H4 (cell line): ENCODE measurements at places on chromosomes 3 and 15. TPM values are rescaled to one million over a fixed set of nuclear protein-coding genes. Genes with fewer than 3 reads are reported as not detected.

SLC9C1 gene
- total RNA-seq, result not detected in 2 replicates

GRCh38 chr3:150763841-150764483 lies 993 bp upstream of the SIAH2 start:
- DNase-seq, result peak; percentile 65

DNA sequence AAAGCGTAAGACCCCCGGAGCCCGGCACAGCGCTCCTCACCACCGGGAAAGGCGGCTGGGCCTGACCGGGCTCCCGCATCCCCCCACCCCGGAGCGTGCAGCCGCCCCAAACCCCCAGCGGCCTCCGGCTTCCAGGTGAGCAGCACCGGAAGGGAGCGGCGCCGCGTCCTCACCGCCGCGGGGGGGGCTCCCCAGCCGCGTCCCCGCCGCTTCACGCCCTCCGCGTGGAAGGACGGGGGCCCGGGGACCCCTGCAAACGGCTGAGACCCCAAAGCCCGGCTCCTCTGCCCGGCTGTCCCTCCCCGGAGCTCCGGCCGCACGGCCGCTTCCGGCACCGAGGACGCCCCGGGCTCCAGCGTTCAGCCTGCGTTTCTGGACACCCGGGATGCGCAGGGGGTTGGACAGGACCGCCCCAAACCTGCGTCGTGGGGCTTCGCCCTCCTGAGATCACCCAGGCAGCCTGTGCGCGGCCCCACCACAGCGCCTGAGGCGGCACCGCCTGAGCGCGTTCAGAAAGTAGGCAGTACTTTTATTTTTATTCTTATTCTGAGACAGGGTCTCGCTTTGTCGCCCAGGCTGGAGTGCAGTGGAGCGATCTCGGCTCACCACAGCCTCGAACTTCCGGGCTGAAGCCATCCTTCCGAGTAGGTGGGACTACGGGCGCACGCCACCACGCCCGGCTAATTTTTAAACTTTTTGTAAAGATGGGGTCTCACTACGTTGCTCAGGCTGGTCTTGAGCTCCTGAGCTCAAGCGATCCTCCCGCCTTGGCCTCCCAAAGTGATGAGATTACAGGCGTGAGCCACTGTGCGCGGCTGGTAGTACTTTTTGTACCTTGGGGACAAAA lies 51.6 kb upstream of the BLM start:
- no peak for DNase-seq

TMCO5A gene
- total RNA-seq, result 0.10 TPM in 1 of 2 replicates, not detected in the other

AADAC gene
- total RNA-seq, result 0.08 TPM in 1 of 2 replicates, not detected in the other

GRCh38 chr3:13533885-13534301 lies 15.0 kb upstream of the FBLN2 start:
- no peak for DNase-seq

DNA sequence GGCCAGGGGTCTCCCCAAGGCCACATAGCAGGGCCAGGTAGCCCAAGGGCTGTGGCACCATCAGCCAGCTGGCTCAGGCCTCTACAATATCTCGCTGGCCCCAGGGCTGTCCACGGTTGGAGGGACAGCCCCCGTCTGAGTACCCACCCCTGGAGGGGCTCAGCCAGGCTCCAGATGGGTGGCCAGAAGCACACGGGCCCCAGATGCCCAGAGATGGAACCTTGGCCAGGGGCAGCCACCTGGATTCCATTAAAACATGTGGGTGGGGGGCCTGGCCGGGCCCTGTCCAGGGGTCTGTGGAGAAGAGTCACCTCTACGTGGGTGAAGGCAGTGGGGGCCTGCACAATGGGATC lies 8.4 kb downstream of the CSPG4 start:
- DNase-seq, result no peak

DNA sequence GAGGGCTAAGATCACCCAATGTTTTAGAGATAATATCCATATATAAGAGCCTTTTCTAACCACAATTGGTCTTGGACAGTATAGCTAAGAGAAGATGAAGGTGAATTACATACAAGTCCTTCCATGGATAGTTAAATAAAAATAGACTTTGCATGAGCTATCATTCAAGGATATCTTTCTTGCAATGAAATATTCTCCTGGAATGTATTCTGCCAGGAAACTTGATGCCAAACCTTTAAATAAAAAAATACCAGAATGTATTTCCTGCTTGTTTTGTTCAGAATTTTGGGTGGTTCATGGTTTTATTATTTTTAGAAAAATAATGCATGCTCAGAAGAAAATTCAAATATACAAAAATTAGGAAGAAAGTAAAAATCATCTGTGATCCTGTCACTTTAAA lies 88.8 kb upstream of the PPIB start:
- DNase-seq, result no peak

MASP1 gene
- total RNA-seq, result 6.0 and 10.2 TPM in 2 replicates

DNA sequence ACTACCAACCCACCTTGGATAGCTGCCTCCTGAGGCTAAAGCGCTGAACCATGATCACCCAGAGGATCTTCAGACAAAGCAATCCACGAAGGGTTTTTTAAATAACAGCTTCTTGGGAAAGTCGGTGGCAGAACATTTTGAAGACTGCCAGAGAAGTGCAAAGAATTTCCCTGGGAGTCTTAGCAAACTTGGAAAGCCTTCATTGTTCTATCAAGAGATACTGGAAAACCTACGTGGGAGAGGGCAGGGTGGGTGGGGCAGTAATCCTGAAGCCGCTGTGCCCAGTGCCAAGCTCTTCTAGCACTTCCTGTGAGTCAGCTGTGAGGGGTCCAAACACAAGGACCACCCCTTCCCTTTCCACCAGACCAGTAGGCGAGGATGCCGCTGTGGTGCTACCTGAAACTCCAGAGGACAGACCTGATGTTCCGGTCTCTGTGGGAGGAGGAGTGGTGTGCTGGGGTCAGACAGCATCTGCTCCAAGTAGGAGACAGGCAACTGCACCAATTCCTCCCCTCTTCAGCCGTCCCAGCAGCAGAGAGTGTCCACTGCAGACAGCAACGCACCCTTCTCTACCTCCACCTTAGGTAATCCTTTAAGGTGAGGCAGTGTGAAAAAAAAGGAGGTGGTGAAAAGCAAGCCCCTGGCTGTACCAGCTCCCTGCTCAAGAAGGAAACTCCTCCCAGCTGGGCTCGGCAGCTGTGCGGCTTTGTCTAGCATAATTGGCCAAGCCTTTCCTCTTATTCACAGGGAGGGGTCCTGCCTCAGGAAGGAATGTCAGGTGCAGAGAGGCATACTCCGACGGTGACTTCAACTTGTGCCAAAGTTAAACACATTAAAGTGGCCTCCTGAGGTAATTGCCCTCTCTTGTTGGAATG lies 99.0 kb downstream of the TMCC1 start:
- DNase-seq, result peak; percentile 64

- no peak for DNase-seq
Observed at GRCh38 chr3:40129981-40130380, 179.5 kb upstream of the EIF1B start.

DNA sequence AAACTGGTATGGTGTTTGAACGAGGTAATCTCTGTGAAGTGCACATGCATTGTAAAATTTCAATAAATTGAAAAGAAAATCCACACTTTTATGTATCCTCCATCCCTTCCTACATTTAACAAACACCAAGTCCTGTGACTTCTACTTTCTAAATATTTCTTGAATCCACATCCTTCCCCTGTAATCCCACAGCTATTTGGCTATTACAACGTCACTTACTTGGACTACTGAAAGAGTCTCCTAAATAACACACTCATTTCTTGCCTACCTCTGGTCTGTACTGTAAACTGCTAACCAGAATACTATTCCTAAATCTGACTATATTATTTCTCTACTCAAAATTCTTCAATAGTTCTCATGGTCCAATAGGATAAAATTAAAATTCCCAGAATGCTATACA lies 176.1 kb downstream of the NEK10 start:
- no peak for DNase-seq

GRCh38 chr3:65748326-65748725 lies 290.4 kb downstream of the MAGI1 start:
- DNase-seq, result no peak

DNA sequence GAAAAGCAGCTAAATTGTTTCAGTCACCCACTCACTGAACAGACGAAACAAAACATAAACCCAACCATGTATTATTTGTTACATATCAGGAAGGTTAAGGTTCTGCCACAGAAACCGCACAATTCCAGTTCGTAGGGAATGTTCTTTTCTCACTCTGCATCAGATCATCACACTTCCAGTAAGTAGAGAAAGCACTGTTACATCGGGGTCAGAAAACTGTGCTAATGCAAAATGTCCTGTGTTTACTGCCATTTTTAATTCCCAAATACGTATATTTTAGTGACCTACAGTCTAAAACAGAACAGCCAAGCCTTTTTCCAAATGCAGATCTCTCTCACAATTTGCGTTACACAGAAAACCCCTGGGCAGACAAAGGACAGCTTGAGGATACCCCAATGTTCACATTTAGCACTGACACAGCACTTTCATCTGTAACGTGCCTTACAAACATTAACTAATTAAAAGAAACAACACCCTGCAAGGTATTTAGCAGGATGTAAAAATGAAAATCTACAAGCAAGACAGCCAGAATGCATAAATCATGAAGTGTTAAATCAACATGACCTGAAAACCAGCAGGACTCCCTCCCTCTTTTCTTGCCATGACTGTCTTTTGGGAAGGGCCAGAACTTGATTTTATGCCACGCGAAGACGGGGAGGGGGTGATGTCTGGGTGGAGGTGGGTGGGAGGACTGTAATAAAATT lies 34.8 kb upstream of the SKIL start:
- no peak for DNase-seq

ABHD6 gene
- 7.8 and 10.8 TPM in 2 replicates for total RNA-seq

GRCh38 chr3:67305922-67306321 lies 307.8 kb downstream of the KBTBD8 start:
- no peak for DNase-seq

ISG20 gene
- total RNA-seq, result 14.7 and 20.9 TPM in 2 replicates

DNA sequence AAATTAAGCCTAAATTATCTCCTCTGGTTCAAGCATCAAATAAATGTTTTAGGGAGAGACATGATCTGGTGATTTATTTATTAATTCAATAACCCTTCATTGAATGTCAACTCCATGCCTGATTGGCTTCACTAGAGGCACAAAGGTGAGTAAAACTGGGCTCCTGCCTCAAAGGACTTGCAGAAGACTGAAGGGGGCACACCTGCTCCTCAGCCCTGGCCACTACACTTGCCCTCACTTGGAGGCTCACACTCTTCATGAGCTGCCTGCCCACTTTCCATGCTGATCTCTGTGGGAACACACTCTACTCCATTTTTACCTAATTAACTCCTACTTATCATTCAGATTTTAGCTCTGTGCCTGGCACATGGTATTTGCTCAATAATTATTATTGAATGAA lies 84.4 kb upstream of the KCNMB2 start:
- DNase-seq, result no peak

FES gene
- total RNA-seq, result 0.43 and 0.88 TPM in 2 replicates

CILP gene
- 0.02 and 0.10 TPM in 2 replicates for total RNA-seq

- no peak for DNase-seq
Observed at GRCh38 chr15:23444269-23444668, 2.8 kb downstream of the GOLGA6L2 start.
